ENCODE measurements at places on chromosomes 2 and 18.
A peak's percentile ranks its signal among the peaks of the same experiment; 100 is the strongest.

DNA sequence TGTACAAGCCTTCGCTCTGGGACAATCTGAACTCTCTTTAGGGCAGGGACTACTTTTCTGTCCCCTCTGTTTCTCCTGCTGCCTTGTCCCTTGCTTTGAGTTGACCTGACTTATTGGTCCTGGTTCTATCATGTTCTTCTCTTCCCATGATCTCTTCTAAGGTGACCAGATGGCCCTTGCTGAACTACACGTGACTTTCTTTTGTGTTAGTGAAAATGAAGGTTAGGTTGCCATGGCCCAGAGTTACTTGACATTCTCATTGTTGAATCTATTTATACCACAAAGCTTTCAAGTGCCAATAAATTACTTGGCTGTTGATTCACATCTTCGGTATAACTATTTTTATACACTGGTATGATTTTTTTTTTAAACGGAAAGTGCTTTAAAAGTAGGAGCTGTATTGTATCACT is 24.4 kb downstream of the MRPL33 start:
- DNase-seq = no peak

DNA sequence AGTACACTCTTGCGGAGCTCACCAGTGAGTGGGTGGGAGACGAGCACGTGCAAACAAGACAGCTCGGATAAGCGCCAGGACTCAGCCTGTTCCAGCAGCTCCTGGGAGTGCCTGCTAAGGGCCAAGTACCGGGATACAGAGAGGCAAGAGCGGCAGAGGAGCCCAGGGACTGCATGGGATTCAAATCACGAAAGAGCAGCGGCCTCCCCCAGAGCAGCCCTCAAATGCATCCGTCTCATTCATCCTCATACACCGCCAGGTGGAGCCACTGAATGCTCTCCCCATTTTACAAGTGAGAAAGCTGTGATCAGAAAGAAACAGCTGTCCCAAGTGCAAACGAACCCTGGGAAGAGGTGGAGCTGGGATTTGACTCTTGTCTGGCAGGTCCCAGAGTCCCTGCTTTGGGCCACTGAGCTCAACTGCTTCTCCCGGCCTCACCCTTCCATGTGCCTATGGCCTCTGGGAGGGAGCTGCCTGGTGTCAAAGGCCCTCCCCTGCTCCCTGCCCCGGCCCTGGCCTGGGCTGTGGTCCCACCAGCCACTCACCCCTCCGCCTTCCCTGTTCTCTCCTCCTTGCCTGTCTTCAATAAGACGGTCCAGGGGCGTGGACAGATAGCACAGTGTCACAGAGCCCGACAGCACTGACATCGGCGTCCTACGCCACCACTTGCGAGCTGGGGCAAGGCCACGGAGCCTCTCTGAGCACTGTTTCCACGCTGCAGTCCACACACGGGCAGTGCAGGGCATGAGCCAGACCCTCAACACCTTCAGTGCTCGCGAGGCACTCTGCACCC is 72.8 kb upstream of the TAF1B start:
- peak; percentile 82 for DNase-seq

- DNase-seq = peak; percentile 52
Measured at GRCh38 chr18:75548353-75548905, 120.9 kb upstream of the SMIM21 start.

- DNase-seq = peak; percentile 22
Measured at GRCh38 chr2:96952016-96952750, 34.2 kb downstream of the FAM178B start.

DNA sequence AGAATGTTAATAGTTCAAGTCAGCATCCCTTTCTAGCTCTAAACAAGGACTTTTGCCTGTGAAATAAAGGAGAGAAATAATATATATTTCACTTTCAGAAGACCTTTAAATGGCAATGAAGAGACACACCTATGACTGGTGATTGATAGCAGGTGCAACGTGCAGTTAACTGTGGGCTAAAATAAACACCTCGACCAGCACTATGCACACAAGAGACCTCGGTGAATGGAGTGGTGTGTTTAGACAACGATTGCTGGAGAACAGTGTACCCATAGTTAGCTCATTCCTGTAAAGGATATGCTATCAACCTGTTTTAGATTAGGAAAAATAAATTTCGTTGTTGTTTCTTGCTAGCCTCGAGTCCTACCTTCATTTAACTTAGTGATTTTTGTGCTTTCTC is 143.4 kb downstream of the NR4A2 start:
- DNase-seq = no peak

DNA sequence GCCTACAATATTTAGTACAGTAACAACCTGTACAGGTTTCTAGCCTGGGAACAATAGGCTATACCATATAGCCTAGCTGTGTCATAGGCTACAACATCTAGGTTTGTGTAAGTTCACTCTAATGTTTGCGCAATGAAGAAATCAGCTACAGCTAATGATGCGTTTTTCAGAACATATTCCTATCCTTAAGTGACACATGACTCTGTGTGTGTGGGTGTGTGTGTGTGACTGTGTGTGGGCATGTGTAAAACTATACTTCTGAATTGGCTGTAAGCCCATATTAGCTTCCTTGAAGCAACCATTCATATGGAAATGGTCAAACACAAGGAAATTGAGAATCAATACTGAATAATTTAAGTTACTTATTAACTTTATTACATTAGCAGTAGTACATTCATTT is 120.8 kb upstream of the SULT1C3 start:
- DNase-seq = no peak

DNA sequence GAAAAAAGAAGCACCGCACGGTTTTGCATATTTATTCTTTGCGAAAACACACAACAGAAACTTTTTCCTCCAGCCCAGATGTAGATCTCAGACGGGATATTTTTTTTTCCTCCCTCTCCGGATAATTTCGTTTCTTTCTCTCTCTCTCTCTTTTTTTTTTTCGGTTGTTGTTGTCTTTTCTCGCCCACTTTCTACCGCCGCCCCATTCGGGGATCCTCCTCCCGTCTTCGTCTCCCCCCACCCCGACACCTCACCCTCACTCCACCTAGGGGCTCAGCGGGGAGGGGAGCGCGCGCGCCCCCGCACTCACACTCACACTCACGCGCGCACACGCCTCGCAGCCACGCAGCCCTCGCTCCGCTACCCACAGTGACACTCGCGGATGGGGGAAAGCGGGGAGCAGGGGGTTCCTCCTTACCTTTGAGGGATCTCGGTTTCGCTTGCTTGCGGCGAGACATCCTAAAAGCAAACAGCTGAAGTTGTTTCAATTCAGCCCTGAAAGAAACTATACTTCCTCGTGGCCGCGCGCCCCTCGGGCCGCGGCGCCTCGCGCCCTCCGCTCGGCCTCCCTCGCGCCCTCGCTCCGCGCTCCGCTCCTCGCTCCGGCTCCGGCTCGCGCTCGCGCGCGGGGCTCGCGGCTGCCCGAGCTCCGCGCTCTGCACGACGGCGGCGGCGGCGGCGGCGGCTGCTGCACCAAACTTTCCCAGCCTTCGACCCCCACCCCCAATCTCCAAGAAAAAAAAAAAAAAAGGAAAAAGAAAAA is 1.3 kb downstream of the ZNF521 start:
- peak; percentile 78 for DNase-seq

- DNase-seq = no peak
Measured at GRCh38 chr2:10487081-10487740, 39.1 kb upstream of the ODC1 start.

DNA sequence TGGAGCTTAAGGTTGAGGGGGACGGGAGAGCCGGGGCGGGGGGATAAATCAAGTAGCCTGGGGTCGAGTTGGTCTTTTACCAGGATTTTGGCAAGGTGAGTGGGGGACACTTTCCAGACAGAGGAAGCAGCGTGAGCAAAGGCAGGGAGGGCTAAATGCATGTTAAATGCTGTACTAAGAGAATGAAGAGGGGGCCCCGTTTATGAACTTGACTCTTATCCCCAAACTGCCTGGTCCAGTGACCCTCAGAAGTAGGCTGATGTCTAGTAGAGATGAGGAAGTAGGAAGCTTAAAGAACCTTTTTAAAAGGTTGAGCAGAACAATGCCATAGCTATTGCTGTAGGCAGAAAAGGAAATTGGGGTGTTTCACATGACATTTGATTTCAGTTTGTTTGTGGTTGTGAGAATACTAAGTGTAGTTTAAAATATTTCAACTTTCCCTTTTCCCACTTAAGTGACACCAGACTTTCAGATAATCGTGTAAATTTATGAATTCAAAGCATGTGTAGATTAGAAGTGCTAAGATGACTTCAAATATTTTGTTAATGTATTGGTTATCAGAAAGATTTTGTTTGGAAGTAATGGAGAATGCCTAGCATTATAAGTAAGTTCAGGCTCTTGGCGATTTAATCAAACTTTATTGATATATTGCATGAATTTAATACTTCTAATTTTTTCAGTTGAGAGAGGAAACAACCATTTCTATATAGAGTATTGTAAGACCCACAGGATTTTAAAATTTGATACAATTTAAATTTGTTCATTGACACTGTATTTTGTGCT is 1.8 kb downstream of the REL start:
- DNase-seq = no peak

- no peak for DNase-seq
Measured at GRCh38 chr2:40317761-40318160, 134.1 kb downstream of the SLC8A1 start.

DNA sequence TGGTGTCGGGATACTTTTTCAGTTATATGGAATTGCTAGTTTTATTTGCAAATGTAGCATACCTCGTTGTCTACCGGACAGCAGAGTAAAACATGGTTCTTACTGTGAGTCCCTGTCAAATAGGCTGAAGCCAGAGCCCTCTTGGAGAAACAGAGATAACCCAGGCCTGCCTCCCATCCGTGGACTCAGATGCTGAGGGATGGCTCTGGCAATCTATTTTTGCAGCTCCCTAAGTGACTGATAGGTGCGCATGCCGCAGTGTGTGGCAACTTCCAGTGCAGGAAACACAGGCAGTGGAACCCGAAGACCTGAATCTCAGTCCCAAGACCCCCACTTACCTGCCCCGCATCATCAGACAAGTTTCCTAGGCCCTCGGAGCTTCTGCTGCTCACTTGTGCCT is 33.6 kb downstream of the STEAP3 start:
- DNase-seq = no peak

GRCh38 chr2:64857581-64858471 is 131.4 kb upstream of the SLC1A4 start:
- DNase-seq = peak; percentile 79

All from femur (tissue), 1 donor.